ENCODE measurements at places on chromosomes 6 and 20.
A peak's percentile ranks its signal among the peaks of the same experiment; 100 is the strongest.

- no peak for DNase-seq
Observed at GRCh38 chr20:9179193-9179802, 110.4 kb downstream of the PLCB4 start.

DNA sequence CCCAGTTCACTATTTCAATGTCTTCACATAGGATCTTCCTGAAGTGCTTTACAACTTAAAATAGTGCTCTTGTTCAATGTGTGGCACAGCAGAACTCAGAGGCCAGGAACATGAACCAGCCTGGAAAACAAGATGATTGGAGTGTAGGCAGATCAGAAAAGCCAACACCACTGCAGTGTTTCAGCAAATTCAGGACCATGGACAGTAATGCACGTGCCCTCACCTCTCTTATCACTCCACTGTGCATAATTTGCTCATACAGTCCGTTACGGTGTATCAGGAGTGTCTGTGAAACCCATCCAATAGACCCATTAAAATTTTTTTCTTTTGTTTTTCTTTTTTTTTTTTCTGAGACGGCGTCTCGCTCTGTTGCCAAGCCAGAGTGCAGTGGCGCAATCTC is 27.6 kb upstream of the HACE1 start:
- DNase-seq = no peak

DNA sequence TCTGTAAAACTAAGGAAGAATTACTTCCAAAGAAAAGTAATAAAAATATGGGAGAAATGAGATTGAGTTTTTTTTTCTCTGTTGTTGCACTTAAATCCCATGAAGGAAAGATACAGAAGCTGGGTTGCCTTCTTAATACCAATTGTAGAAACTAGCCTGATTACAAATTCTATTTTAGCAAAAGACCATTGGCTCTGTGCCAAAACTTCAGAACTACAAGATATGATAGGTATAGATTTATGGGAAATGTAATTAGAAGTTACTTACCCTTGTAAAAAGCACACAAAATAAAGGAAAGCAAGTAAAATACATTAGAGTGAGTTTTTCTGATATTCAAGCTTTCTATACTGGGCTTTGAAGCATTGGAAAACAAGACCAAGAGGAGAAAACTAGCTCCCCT is 73.5 kb upstream of the SCGN start:
- DNase-seq = no peak

DNA sequence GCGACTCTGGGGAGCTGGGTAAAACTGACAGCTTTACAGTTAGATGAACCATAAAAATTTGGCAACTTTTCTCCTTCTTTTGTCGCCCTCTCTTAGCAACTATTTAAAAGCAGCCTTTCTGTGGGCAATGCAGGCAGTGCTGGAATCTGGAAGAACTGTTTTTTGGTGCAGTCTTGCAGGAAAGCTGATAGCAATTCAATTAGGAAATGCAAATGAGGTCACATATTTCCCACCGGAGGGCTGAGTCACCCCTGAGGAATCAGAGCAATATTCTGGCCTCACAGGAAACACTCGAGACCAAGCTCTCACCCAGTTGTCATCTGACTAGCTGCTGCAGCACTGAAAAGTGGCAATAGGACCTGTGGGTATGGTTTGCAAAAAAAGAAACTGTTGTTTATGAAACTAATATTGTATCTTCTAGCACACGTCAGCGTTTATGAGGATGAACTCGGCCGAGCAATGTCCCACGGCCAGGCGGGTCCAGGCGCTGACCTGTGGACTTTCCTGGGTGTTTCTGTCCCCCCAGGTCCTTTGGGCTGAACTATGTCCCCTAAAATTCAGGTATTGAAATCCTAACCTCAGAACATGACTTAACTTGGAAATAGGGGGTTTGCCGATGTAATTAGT is 312.3 kb downstream of the TAF4 start:
- peak; percentile 41 for DNase-seq

- DNase-seq = no peak
Observed at GRCh38 chr6:157804448-157805327, 18.4 kb upstream of the SNX9 start.

DNA sequence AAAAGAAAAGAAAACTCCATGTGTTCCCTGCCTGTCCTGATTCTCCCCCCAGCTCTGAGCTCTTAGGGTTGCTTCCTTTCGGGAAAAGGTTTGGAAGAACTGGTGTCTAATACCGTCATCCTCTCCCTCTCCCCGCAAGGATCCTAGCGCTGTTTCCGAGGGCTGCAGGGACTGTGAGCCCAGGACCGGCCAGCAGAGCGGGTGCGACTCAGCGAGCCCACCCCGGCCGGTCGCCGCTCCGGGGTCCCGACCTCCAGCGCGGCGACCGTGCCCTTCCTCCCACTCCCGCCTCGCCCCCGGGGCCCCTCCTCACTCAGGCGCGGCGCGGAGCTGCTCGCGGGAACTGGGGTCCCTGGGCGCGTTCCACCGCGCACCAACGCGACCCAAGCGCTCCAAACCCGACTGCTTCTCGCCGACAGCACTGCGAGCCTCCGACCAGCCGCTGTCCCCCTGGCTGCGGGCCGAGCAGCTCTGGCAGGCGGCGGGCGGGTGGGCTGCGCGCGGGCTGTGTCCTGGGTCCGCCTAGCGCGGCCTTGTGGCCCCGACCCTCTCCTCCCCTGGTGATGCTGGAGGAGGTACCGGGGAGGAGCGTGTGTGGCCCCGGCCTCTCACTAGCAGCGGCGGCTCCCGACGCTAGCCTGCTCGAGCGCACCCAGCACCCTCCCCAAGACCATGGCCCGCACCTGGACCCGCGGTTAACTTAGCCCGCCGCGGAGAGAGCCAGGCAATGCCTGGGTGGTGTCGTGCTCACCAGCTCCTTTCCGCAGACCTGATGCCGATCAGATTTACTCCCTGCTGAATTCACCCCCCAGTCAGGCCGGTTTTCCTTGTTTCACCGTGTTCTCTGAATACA is at the start of gene PLA2G7:
Gene PLA2G7 (minus strand): TSS at position 509 of the 853 bp plus-strand sequence. CDS start 12,484 bp downstream, outside the sequence.
- peak; percentile 32 for DNase-seq

- DNase-seq = no peak
Observed at GRCh38 chr6:2222275-2222842, 23.0 kb downstream of the GMDS start.

DNA sequence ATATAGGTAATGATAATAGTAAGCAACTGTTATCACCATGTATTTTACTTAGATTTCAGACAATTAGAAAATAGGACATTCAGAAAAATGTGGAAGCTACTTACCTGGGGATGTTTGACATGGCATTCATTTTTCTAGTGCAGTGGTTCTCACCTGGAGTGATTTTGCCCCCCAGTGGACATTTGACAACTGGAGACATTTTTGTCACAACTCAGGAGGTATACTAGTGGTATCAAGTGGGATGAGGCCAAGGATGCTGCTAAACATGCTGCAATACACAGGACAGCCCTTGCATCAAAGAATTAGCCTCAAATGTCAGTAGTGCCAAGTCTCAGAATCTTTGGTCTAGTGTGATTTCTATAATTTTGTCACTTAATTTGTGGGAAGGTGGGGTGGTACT is 36.1 kb downstream of the NUS1 start:
- DNase-seq = no peak

- DNase-seq = no peak
Observed at GRCh38 chr6:169243661-169244060, 10.0 kb downstream of the THBS2 start.

GRCh38 chr6:36904114-36904513 is 18.4 kb downstream of the C6orf89 start:
- DNase-seq = no peak

- DNase-seq = no peak
Observed at GRCh38 chr6:28250747-28251146, 1.3 kb downstream of the ZKSCAN4 start.

- no peak for DNase-seq
Observed at GRCh38 chr20:6599876-6600735, 167.4 kb upstream of the BMP2 start.

All from Ammon's horn (tissue), 1 donor.